ENCODE measurements at places on chromosomes 12 and 14.

GRCh38 chr12:80033448-80033847 lies 65.9 kb upstream of the OTOGL start:
- DNase-seq = no peak

DNA sequence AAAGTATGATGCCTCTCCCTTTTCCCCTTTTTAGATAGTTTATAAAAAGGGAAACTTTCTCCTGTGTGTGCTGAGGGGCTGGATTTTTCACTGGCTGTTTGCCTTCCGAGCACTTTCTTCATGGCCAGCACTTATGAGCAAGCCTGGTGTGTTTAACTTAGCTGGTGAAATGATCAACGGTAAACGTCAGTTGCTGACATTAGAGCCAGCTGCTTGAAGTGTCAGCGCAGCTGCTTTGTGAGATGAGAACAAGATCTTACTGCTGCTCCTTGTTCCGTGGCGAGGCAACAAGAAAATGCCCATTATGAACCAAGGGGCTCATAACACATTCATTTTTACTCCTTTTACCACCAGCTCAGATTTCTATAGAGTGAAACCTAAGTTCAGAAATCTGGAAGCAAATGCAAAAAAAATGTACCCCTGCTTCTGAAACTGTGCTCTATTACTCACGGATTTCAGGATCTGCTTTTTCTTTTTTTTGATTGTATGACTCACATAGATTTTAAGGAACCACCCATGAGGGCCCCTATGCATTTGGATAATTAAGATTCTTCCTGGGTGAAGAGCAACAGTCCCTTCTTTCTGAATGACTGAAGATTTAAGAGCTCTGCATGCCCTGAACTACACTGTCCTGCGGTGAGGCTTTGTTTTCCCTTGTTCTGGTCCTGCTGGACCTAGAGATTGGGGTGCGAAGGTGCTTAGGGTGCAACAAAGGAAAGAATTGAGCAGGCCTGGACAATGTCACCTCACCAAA lies 74.3 kb upstream of the CPM start:
- DNase-seq = peak; percentile 56

DNA sequence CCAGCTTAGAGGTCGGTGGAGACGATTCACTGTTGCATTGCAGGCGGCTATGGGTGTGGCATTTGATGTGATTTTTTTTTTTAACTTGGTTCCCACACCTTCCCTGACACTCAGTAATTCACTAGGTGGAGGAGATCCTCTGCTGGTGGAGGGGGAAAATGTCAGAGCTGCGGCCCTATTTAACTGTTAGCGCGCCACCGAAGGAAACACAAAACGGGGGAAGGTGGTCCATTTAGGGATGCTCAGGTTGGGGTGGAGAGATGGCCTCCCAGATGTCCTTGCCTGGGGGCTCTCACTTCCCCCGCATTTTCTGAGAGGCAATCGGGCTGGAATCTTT lies 4.3 kb upstream of the HOXC12 start:
- no peak for DNase-seq

DNA sequence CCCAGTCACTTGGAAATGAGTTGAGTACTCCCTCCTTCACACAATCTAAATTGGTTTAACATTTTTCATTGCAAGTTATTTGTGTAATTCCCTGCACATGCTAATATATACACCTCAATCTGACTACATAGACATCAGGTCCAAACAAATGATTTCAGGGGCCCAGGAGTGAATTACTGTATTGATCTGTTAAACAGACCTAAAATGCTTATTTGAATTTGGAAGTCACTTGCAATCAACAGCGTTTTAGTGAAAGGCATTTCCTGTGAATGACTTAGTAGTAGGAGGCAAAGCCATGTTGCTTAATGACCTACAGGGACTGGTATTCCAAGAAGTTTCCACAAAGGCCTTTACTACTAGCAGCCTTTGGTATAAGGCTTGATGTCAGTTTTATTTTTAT lies 22.6 kb upstream of the SLC15A5 start:
- DNase-seq = no peak

DNA sequence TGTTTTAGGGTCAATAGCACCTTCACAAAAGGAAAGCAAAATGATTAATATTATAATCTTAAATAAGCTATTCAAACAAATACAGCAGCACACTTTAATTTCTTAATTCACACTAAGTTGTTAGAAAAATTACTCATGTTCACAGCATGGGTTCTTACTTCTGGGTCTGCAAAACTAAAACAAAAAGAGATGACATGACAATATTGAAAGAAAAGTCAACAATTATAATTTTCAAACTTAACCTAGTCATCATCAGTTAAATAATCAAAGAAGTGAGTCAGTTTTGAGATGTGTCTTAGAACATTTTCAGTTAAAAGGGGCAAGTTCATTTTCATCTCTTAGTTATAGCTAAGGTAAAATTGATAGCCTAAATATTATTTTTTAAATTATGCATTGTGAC lies 47.7 kb upstream of the RMST start:
- no peak for DNase-seq

- no peak for DNase-seq
These were observed 48.7 kb downstream of the SETD3 start for GRCh38 chr14:99431986-99432385.

GRCh38 chr14:101535232-101535631 lies 26.1 kb upstream of the DIO3 start:
- DNase-seq = no peak

DNA sequence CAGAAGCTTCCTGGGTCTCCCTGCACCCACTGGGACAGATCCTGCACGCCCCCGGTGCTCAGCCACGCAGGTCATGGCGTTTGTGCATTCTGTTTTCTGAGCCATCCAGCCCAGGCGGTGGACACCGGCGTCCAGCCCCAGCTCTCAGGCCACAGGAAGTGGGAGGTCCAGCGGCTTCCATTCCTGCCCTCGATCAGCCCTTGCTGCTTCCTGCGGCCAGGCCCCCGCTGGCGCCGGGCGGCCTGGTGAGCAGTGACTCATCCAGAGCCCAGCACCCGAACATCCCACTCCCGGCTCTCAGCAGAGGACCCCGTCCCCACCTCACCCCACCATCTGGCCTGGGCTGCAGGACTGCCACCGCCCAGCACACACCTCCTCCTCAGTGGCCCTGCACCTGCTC lies 18.0 kb upstream of the NUDT14 start:
- no peak for DNase-seq

DNA sequence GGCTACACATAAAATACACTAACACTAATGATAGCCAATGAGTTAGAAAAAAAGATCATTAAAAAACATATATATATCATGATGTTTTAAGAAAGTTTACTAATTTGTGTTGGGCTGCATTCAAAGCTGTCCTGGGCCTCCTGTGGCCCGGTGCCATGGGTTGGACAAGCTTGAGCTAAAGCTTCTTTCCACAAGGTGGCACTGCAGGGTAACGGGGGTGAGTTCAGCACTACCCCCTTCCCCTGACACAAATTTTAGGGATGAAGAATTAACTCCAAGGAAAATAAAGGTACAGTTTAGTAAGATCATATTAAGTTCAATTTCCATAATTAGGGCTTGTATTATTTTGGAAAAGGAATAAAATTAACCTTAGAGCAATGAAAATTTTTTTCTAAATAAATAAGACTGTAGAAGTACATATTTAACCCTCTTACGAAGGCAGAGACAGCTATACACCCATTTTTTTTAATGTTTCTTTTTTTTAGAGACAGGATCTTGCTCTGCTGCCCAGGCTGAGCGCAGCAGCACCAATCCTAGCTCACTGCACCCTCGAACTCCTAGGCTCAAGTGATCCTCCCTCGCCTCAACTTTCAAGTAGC lies 38.9 kb downstream of the PPP1R13B start:
- DNase-seq = peak; percentile 40

- DNase-seq = no peak
These were observed 735 bp upstream of the MAPKAPK5 start for GRCh38 chr12:111841236-111841749.

DNA sequence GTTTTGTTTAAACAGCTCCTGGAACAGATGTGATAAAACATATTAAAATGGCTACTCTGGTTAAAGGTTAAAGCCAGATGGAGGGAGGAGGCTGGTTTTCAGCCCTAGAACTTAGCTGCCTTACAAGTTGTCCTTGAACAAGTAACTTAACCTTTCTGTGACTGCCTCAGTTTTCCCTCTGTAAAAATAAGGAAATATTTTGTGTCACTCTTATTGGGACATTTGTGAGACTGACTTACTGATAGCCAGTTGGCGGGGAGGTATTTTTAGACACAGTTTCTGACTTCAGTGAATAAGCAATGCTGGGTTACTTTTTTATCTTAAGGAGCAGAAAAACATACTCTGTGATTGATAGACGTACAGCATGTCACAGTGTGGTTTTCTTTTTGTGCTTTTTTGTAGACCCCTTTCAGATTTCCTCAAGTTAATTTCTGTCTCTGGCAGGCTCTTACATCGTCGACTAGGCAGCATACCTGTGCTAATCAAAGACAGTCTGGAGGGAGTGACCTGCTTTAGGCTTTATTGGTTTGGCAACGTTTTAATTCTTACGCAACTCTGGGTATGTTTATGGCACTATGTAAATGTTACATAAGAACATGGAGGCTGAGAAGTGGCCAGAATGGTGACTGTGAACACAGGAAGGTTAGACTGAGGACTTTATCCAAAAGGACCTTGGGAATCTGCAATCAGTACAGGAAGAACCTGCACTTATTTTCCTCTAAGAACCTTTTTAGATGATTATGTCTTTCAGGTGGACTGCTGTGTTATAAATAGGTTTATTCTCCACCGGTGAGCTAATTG lies 3.3 kb downstream of the ACVR1B start:
- peak; percentile 16 for DNase-seq

DNA sequence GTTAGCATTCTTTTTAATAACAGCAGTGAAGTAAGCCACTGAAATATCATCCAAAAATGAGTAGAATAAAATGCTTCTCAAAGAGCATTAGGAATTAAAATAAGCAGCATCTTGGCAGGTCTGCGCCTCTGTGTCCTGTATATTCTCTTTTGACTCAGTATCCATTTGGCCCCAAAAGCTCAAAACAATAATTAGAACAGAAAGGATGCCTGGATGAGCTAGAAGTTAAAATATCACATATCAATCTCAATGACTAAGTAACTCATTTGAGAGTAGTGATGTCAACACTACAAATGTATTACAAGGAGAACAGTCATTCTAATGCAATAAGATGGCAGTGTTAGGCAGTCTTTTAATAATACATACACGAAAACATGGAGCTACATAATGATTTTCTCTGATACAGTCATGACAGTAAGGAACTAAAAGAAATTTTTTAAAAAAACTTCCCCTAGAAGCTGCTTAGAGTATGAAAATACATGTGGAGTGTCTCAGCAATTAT lies 160.9 kb upstream of the ABCD2 start:
- no peak for DNase-seq
